ENCODE measurements at places on chromosomes 4 and X. TPM values are rescaled to one million over a fixed set of nuclear protein-coding genes. Genes with fewer than 3 reads are reported as not detected.

- no peak for DNase-seq
Observed at GRCh38 chr4:141220271-141220670, 424 bp upstream of the ZNF330 start.

DNA sequence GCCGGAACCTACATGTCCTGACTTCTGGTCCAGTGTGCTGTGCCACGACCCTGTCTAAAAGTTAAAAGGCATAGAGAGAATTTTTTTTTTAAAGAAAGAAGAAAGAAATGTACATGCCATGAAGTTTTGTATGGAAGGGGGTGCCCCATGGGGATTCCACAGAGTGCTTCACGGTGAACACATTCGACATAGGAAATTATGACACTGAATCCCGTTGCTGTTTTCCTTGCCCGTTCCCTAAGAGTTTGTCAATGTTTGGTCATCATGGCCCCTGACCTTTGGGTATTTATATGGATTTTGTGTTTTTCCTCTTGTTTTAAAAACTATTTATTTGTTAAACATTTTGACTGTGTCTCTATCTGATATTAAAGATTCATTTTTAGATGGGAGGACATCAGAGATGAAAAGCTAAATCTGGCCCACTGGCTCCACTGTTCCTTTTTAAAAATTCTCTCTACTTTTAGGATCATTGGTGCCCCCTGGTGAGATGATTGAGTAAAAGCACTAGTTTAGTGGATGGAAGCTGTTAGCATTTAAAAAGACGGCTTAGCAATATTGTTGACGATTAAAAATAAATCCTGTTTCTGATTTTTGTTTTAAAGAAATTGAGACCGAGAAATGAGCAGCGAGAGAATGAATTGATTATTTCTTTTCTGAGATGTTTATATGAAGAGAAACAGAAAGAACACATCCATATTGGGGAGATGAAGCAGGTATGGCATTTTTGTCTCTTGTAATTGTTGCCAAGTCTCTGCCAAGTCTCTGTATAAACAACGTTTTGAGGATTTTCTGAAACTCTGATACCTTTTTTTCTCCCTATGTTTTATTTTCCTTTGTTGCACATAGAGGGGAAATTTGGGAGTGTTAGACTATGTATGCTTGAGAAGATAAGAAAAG is 75.0 kb downstream of the PTTG2 start:
- DNase-seq = peak; percentile 68

DNA sequence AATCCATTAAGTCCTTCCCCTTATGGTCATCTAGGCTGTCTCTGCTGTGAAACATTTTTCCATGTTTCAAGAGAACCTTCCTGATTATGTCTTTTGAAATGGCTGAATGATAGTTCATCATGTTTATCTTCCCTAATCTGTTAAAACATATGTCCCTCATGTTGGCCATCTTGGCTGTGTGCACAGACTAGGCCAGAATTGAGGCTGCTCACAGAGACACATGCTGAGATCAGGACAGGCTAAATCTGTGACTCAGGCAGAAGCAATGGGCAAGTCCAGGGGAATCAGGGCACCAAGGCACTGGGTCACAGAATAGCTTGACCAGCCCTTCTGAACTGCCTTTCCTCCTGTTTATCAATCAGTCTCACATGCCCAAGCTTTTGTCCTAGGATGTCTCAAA is 78.3 kb downstream of the FHDC1 start:
- peak; percentile 21 for DNase-seq

The HPSE gene
- total RNA-seq = 0.57 TPM

The CXCR3 gene
- not detected for total RNA-seq

All from HFFc6 (cell line).